ENCODE measurements at places on chromosomes 12 and 14.

DNA sequence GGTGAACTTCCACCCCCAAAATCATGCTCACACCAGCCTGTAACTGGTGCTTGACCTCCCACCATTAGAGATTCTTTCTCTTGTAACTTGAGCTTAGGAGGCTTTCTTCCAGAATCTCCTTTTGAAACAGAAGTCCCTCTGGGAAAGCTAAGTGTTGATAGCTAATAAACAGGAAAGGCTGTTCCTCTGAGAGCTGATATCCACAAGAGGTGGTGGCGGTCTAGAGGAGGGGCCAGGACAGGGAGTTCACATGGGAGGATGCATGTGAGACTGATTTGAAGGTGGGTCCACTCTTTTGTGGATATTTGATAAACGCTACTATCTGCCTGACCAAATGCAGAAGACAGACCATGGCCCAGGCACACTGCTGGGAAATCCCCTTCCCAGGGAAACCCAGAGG lies 10.2 kb upstream of the PRMT8 start:
- no peak for DNase-seq

GRCh38 chr14:87285506-87285905 lies 707.5 kb downstream of the GALC start:
- DNase-seq = no peak

- no peak for DNase-seq
Measured at GRCh38 chr14:49955024-49955423, 62.1 kb downstream of the ARF6 start.

DNA sequence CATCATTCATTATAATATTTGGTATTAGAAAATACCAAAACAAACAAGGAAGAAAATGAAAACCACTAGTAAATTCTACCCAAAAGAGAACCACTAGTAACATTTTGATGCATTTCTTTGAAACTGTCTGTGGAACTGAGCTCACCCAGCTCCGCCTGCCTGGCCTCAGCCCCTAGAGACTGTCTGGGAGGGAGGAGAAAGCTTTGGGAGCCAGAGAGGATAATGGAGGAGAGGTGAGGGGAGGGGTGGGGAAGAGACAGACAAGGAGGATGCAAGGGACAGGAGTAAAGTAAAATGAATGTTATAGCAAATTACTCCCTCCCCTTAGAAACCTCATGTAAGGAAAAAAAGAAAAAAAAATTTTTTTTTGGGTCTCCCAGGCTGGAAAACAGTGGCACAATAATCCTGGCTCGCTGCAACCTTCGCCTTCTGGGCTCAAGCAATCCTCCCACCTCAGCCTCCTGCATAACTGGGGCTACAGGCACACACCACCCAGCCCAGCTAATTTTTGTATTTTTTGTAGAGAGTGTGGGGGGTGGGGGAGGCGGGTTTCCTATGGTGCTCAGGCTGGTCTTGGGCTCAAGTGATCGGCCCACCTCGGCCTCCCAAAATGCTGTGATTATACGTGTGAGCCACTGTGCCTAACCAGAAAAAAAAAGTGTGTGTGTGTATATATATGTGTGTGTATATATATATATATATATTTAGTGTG lies 3.2 kb upstream of the MMP19 start:
- no peak for DNase-seq

DNA sequence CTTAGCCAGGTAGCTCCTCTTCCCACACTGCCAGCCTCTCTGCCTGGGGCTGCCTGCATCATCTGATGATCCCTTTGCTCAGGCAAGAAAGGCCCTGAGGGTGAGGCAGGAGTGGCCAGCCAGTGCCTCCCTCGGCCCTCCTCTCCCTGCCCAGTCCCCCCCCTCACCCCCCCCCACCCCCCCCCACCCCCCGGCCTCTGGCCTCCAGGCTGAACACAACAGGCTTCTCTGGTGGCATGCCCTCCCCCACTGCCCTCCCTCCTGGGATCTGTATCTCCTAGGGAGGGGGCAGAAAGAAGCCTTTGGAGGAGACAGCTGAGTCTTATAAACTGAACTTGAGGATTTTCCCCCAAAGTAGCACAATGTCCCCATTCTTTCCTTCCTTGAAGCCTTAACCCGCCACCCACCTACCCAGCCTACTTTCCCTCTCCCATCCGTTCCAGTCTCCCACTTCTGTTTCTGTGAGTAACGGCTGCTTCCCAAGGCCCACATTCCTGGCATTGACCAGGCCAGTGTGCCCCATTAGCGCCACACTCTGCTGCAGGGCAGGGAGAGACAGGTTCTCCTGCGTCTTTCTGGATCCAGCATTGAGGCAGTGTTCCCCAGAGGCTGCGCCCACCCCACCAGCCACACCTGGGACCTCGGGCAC lies 82.1 kb downstream of the B4GALNT3 start:
- DNase-seq = peak; percentile 51

DNA sequence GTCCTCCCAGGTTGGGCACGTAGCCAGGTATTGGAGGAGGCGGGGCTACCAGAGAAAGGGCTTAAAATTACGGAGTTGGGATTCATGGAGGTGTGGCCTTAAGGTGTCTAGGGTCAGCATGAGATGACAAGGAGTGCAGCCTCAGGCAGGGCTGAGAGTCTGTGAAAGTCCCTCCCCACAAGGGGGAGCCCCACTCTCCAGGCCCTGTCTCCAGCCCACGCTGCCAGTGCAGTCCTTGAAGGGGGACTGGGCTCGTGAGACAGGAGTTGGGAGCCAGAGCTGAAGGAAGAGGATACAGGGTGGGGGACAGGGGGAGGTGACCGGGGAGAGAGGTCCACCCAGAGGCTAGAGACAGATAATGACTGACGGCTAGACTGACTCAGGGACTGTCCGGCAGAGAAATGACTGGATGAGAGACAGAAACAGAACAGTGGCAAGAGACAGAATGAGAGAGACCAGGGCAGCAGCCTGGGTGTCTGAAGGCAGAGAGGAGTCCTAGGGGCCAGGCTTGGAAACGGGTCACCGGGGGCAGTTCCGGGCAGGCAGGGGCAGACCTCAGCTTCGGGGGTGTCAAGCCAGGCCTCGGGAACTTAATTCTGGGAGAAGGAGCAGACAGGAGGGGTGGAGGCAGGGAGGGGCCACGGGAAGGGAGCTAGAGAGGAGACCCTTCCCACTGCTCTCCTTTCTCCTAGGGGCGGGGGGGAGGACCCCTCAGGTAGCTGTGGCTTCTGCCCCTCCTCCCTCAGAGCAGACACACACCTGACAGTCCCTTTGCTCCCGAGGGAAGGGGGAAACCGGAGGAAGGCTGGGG lies 970 bp downstream of the CDH24 start:
- peak; percentile 83 for DNase-seq

DNA sequence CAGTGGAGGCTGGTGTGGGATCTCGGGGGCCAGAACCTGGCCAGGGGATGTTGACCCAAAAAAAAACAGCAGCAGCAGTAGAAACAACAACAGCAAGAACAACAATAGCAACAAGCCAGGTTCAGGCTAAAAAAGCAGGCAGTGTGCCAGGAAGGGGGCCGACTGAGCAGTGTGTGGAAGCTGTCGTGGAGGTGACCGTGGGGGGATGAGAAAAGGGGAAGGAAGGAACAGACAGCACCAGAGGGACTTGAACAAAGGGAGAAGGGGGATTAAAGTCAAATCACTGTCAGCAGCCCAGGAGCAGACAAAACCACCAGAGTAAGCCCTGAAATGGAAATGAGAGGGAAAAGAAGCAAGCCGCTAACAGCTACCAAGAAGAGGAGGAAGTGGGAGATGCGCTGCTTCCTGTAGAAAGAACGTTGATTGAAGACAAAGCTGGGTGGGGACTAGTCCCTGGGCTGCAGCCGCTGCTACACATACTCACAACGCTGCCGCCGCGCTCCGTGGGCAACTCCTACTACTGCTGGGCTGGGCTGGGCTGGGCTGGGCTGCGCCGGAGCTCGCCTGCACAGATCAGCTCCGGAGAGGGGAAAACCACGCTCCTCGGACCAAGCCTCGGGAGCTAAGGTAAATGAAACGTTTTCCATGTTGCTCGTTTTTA lies at the start of gene GNG2:
TSS of gene GNG2 (plus strand) at position 449 of the 661 bp plus-strand sequence. CDS start 90,067 bp downstream, outside the sequence.
- DNase-seq = peak; percentile 94

- DNase-seq = no peak
Measured at GRCh38 chr12:118715647-118716046, 265.7 kb upstream of the SRRM4 start.

DNA sequence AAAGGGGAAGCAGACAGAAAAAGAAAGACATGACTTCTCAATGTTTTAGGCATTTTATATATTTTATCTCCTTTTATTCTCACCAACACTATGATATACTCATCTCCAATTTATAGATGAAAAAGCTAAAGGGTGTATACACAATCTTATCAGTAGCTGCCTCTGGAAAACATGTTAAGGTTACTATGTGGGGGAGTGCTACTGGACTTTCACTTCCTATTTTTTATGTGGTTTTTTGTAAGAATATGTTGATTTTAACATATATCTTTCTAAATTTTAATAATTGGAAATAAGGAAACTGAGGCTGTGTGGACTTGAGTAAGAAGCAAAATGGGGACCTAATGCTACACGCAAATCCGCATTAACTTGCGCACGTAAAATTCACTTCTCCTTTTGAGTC lies 99.6 kb upstream of the PDE3A start:
- no peak for DNase-seq

- DNase-seq = no peak
Measured at GRCh38 chr12:99111600-99111999, 466.5 kb downstream of the APAF1 start.

GRCh38 chr14:33467971-33468370 lies 482.9 kb downstream of the EGLN3 start:
- no peak for DNase-seq

- no peak for DNase-seq
Measured at GRCh38 chr12:46858368-46858767, 32.6 kb upstream of the SLC38A4 start.

DNA sequence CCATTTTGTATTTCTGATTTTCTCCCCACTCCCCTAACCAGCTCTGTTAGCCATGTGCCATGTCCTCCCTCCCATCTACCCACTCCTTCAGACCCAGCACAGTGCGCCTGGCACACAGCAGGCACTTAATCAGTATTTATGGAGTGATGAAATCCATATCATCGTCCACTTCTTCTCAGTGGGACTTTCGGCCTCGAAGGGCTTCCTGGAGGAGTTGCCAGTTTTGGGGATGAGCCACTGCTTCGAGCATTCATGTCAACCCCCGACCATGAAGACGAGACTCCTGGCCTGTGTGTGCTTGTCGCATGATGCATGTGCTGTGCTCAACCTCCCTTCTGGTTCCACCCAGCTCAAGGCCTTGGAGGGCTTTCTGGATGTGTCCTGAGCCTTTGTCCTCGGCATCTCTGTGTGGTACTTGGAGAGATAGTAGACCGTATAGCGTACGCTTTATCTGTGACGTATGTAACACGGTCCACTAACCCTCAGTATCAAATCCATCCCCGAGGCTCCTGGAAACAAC lies 119.5 kb upstream of the RTL1 start:
- DNase-seq = peak; percentile 9

Measured in stomach (tissue), 19 donors.